B cell (primary cell): ENCODE measurements at places on chromosomes 6 and 20. TPM values are rescaled to one million over a fixed set of nuclear protein-coding genes. Genes with fewer than 3 reads are reported as not detected.

- H3K27me3 ChIP-seq: no peaks in the 10 kb centered on the region
- no peak overlapping the region for H3K27ac ChIP-seq
- DNase-seq: no peak
These were observed 48.4 kb downstream of the PLAGL2 start for GRCh38 chr20:32158943-32159660.

DNA sequence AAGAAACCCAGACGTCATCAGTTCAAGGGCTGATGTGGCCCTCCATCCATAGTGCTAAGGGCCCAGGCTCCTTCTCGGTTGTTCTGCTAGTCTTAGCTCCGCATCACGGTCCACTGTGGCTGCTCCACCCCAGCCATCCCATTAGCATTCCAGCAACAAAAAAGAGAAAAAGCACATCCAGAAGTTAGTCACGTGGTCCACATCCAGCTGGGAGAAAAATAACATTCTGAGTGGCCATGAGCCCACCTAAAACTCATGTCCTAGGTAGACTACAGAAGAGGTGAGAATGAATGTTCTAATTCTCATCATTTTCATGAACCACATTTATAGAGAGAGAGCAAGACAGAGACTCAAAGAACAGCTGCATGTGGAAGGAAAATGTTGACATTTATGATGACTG lies 49.4 kb upstream of the TAB2 start:
- H3K36me3 ChIP-seq: no peaks in the 10 kb centered on the region
- no peak overlapping the region for H3K27ac ChIP-seq
- no peak for DNase-seq

MYO6 gene
- total RNA-seq: 0.39 and 0.59 TPM in 2 replicates

DNA sequence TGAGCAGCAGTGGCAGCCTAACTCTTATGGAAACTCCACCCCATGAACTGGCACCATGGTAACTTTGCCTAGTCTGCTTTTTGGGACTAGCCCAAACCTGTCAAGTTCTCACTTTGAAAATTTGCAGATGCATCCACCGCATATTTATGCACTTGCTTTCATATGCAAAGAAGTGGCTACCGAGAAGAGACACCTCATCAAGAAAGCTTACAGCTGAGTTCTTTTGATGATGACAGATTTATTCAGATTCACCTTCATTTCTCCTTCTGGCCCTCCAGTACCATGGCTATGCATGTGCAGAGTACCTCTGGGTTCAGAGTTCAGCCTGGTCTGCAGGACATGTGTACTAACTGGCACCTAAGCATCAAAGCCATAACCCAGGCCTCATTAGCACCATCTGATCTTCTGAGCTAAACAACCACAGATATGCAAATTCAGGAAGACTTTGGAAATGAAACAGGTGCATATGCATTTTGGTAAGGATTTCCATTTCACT lies 154.3 kb upstream of the TENT5A start:
- no peaks in the 10 kb centered on the region for H3K36me3 ChIP-seq
- no peaks in the 10 kb centered on the region for H3K4me1 ChIP-seq
- H3K27me3 ChIP-seq: no peaks in the 10 kb centered on the region

- H3K27ac ChIP-seq: no peak overlapping the region
- H3K4me3 ChIP-seq: no peak overlapping the region
- H3K36me3 ChIP-seq: no peaks in the 10 kb centered on the region
- DNase-seq: peak; percentile 57
- peaks cover 13% of the 10 kb centered on the region for H3K4me1 ChIP-seq
These were observed 31.4 kb downstream of the PRDM1 start for GRCh38 chr6:106117579-106117978.

DNA sequence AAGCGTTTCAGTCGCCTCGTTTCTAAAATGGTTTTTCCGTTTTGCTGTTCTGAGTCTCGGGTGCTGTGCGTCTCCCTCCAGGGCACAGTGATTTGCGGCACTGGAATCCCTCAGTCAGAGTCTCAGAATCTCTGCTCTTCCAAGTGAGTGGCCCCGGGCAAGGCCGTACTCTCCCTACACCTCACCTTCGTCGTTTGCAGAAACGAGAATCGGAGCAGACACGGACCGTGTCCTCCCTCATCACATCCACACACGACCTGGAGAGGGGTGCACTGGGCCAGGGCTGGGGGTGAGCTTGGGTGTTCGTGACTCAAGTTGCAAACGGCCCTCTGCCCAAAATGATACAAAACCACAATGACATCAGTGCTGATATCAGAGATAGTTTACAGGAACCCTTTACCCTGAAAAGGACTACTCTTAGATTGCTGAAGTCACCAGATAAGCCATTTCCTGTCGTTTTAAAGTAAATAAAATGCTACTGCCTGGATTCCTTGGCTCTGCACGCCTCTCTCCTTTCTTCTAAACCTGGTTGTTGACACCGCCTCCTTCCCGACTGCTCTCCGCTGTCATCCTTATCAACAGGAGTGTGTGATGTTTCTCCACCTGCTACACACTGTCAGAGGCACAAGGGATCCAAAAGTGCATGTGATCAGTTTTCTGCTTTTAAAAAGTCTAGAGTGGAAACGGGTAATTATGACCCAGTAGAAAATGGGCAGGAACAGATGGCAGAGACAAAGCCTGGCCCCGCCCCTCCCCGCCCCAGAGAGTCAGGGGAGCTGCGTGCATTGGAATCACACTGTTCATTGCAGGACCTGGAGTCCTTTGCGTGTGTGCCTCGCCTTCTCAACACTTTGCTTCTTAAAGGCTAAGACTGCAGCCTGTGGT lies 38.4 kb downstream of the KIF25 start:
- H3K4me3 ChIP-seq: no peak overlapping the region
- H3K27ac ChIP-seq: no peak overlapping the region
- H3K36me3 ChIP-seq: no peaks in the 10 kb centered on the region
- H3K4me1 ChIP-seq: no peaks in the 10 kb centered on the region
- peaks cover 6% of the 10 kb centered on the region for H3K27me3 ChIP-seq

DNA sequence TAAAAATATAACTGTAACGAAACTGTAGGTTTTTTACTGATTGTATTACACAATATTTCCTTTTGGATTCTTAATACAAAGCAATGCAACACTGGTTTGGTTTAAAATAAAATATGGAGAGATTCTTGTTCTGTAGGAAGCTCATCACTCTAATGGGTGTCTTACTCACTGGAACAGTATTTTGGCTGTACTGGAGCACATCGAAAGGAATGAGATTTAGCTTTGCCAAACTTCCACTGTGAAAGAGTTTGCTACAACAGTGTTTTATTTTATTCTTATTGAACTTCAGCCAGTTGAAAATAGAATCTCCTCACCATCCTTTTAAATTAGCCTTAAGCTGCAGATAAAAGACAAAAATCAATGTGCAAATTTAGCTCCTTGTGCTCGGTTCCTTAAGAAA lies 230.7 kb upstream of the QKI start:
- no peaks in the 10 kb centered on the region for H3K36me3 ChIP-seq
- no peak overlapping the region for H3K4me3 ChIP-seq
- H3K27me3 ChIP-seq: no peaks in the 10 kb centered on the region
- H3K4me1 ChIP-seq: no peaks in the 10 kb centered on the region
- no peak for DNase-seq
- no peak overlapping the region for H3K27ac ChIP-seq

FAM209A gene
- 3.3 and 4.9 TPM in 2 replicates for total RNA-seq

DEFB123 gene
- not detected in 2 replicates for total RNA-seq

GNMT gene
- 2.0 and 2.8 TPM in 2 replicates for total RNA-seq

- DNase-seq: no peak
- H3K36me3 ChIP-seq: no peaks in the 10 kb centered on the region
- H3K4me1 ChIP-seq: no peaks in the 10 kb centered on the region
- no peak overlapping the region for H3K27ac ChIP-seq
- no peaks in the 10 kb centered on the region for H3K27me3 ChIP-seq
- no peak overlapping the region for H3K4me3 ChIP-seq
These were observed 443.7 kb downstream of the FRK start for GRCh38 chr6:115617031-115617430.

MRAP2 gene
- not detected in 2 replicates for total RNA-seq

CLVS2 gene
- total RNA-seq: not detected in 2 replicates

DNA sequence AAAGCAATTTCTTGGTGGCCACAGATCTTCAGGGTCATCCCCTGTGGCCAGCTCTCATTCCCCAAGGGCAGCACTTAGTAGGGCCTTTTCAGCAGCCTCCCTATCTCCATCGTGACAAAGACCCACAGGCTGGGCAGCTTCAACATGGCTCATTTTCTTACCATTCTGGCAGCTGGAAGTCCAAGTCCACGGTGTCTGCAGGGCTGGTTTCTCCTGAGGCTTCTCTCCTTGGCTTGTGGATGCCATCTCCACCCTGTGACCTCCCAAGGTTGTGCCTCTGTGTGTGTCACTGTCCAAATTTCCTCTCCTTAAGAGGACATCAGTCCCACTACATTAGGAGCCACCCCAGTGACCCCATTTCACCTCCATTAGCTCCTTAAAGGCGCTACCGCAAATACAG lies 161.7 kb downstream of the CDH4 start:
- H3K27me3 ChIP-seq: no peaks in the 10 kb centered on the region
- H3K4me3 ChIP-seq: no peak overlapping the region
- no peak overlapping the region for H3K27ac ChIP-seq
- DNase-seq: no peak
- H3K36me3 ChIP-seq: no peaks in the 10 kb centered on the region

DNA sequence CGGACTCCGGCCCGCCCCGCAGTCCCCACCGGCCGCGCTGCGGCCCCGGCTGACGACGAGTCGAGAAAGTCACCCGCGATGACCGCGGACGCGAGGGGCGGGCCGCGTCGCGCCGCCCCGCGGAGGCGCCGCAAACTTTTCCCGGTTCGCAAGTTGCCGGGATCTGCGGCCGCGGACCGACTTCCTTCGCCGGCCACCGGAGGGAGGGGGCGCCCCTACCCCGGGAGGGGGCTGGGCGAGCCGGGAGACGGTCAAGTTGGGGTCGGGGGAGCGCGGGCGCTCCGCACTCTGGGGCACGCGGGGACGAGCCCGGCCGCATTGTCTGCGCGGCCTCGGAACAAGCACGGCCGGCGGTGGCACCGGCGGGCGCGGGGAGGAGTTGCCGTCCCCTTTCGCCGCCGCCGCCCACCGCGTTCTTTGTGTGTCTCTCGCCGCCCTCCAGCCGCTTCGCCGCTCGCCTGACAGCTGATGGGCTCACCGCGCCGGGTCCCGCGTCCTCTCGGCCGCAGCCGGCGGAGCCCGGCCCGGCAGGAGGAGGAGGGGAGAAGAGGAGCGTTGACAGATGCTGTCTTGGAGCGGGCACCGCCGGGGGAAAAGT lies 131.6 kb downstream of the OGFRL1 start:
- H3K4me3 ChIP-seq: peak overlapping the region; percentile 65
- peaks cover 28% of the 10 kb centered on the region for H3K27me3 ChIP-seq
- DNase-seq: no peak

- peak; percentile 92 for DNase-seq
- H3K4me1 ChIP-seq: peaks cover 12% of the 10 kb centered on the region
- peak overlapping the region; percentile 59 for H3K27ac ChIP-seq
- peak overlapping the region; percentile 57 for H3K4me3 ChIP-seq
- H3K27me3 ChIP-seq: no peaks in the 10 kb centered on the region
These were observed 4.2 kb upstream of the PRPH2 start for GRCh38 chr6:42726485-42727086.

LIN28B gene
- total RNA-seq: not detected in 2 replicates

ADGB gene
- not detected in 2 replicates for total RNA-seq

DNA sequence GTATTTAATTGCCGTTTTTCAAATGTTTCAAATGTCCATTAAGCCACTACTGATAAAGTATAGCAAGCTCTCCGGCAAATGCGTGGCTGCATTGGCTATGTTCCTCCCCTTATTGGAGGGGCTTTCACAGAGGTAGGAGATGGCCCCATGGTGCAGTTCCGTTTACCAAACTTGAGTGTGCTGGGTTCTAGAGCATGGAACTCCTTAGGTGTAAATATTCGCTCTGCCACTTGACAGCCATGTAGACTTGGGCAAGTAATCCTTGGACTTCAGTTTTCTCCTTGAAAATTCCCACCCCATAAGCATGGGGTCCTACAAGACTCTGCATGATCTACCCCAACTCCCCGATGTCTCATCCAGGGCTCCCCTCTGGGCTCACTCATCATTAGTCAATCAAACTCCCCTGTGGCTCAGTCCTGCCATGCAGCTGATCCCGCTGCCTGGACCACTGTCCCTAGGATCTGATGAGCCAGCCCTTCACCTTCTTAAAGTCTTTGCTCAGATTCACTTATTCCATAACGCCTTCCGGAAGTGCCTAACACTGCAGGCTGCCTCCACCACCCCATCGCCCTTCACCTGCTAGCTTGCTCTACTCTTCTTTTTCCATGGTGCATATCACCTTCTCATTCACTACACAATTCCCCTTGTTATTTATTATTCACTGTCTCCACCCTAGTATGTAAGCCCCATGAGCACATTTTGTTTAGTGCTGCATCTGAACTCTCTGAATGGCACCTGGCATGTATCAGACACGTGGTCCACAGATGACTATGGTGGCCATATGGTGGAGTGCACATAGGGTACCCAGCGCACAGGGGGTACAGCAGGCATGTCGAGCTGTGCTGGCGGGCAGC lies 18.8 kb downstream of the PRR18 start:
- H3K4me1 ChIP-seq: peaks cover 19% of the 10 kb centered on the region
- no peak for DNase-seq
- no peaks in the 10 kb centered on the region for H3K36me3 ChIP-seq
- H3K27me3 ChIP-seq: no peaks in the 10 kb centered on the region
- H3K27ac ChIP-seq: no peak overlapping the region
- H3K4me3 ChIP-seq: no peak overlapping the region

DNA sequence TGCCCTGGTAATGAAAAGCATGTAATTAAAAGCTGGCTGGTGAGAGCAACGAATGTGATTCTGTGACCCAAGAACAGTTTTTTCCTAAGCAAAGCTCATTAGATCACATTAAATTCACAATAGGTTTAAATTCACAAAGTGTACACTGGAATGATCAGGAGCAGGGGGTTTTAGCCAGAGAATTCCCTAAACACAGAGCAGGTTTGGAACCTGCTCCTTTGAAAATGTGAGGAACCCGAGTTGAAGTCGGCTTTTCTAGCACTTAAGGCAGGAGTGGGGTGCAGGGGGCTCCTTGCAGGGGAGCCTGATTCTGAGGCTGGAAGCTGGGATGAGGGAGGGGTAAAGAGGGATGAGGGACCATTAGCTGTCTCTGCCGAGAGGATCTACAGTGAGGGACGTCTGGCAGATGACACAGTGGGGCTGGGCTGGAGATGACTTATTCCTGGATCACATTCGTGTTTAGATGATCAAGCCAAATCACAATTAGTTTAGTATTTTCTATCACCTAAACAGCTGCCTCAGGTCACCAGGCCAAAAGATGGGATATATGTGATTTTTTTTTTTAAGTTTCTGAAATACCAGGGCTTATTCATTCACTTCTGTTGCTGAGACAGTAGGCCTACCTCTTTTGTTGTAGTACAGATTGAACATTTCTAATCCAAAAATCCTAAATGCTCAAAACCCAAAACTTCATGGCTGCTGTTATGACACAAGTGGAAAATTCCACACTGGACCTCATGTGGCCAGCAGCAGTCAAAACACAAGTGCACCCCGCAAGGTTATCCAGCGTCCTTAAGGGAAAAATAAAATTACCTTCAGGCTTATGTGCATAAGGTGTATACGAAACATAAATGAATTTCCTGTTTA lies 93.1 kb upstream of the HIVEP1 start:
- no peak for DNase-seq
- no peak overlapping the region for H3K27ac ChIP-seq
- no peaks in the 10 kb centered on the region for H3K4me1 ChIP-seq

CCDC170 gene
- total RNA-seq: not detected in 2 replicates

MYCT1 gene
- total RNA-seq: not detected in 2 replicates
